Fibroblast of villous mesenchyme (primary cell): ENCODE measurements at places on chromosomes 1 and 21. TPM values are rescaled to one million over a fixed set of nuclear protein-coding genes. Genes with fewer than 3 reads are reported as not detected.

Gene WNT9A
- total RNA-seq, result under 0.01 and 0.32 TPM in 2 replicates

Gene SNX7
- total RNA-seq, result 51.2 and 52.7 TPM in 2 replicates

Gene SLC16A4
- total RNA-seq, result 73.4 and 241 TPM in 2 replicates

Gene PGM1
- total RNA-seq, result 48.6 and 62.2 TPM in 2 replicates

Gene ADAM15
- 41.2 and 49.2 TPM in 2 replicates for total RNA-seq

Gene SHISAL2A
- not detected in 2 replicates for total RNA-seq

Gene SPRR1A
- total RNA-seq, result not detected in 2 replicates

Gene EYA3
- 13.9 and 26.3 TPM in 2 replicates for total RNA-seq

Gene FCN3
- not detected in 2 replicates for total RNA-seq

Gene KCNE2
- not detected in 2 replicates for total RNA-seq

Gene SLAMF9
- not detected in 2 replicates for total RNA-seq

Gene BGLAP
- total RNA-seq, result not detected in 2 replicates

Gene SPRR2E
- total RNA-seq, result not detected in 2 replicates

Gene FALEC
- total RNA-seq, result 0.64 and 1.3 TPM in 2 replicates

Gene SELE
- not detected in 2 replicates for total RNA-seq

Gene ANKRD45
- total RNA-seq, result 0.43 TPM in 1 of 2 replicates, not detected in the other

Gene TBX19
- 0.64 and 0.86 TPM in 2 replicates for total RNA-seq

Gene MCM3AP
- total RNA-seq, result 60.9 and 67.6 TPM in 2 replicates

Gene GJA5
- under 0.01 and 0.86 TPM in 2 replicates for total RNA-seq

Gene HMCN1
- total RNA-seq, result 5.2 and 14.2 TPM in 2 replicates

Gene CYP4A22
- total RNA-seq, result not detected in 2 replicates

Gene RPL22
- total RNA-seq, result 80.5 and 97.6 TPM in 2 replicates

Gene OR2L8
- total RNA-seq, result not detected in 2 replicates

Gene S100A7
- not detected in 2 replicates for total RNA-seq

Gene MXRA8
- total RNA-seq, result 249 and 351 TPM in 2 replicates

Gene ESRRG
- total RNA-seq, result under 0.01 TPM in 2 replicates
